CMK (cell line): ENCODE measurements at places on chromosomes 7 and 10.

GRCh38 chr10:60299961-60300883, 89.5 kb downstream of the ANK3 start:
- DNase-seq = no peak

DNA sequence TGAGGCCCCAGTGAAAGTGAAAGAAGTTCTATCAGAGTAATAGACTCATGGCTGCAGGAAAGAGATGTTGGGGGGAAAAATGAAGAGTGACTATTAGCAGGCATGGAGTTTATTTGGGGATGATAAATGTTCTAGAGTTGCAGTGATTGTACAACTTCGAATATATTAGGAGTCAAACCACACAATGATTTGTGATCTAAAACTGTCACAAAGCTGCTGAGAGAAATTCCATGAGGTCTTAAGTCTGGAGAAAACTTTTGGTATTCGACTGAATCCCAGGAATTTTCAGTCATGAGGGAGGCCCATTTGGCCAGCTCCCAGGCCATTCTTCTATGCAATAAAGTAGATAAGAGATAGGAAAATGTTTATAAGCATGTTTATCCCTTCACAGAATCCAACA, 55.9 kb upstream of the UNC5B start:
- DNase-seq = no peak

GRCh38 chr7:18541181-18541870, 45.8 kb downstream of the HDAC9 start:
- no peak for DNase-seq

GRCh38 chr7:50792342-50793119, 9.8 kb upstream of the GRB10 start:
- no peak for DNase-seq

DNA sequence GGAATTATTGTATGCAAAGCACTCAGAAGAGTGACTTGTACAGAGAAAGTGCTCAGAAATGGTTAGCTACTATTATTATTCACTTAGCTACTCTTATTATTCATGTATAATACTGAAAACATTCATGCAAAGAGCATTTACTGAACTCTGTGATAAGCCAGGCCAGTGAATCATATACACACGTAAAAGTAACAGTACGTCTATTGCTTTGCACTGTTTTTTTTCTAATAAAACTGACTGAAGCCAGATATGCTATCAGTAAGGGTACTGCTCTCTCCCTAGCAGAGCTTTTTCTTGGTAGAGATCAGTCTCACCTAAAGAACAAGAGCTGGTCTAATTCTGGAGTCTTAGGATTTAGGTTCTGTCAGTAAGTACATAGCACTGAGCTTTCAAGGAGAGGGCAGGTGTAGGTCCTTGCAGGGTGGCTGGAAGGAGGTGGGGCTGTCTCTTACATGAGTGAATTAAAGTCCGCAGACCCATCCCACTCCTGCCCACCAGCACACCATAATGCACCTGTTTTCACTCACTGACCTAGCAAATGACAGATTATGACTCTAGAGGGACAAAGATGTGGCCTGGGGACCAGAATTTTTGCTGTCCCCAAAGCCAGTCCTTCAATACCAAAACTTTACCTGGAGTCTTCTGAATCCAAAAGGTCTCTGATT, 145.9 kb downstream of the ARID5B start:
- DNase-seq = no peak

DNA sequence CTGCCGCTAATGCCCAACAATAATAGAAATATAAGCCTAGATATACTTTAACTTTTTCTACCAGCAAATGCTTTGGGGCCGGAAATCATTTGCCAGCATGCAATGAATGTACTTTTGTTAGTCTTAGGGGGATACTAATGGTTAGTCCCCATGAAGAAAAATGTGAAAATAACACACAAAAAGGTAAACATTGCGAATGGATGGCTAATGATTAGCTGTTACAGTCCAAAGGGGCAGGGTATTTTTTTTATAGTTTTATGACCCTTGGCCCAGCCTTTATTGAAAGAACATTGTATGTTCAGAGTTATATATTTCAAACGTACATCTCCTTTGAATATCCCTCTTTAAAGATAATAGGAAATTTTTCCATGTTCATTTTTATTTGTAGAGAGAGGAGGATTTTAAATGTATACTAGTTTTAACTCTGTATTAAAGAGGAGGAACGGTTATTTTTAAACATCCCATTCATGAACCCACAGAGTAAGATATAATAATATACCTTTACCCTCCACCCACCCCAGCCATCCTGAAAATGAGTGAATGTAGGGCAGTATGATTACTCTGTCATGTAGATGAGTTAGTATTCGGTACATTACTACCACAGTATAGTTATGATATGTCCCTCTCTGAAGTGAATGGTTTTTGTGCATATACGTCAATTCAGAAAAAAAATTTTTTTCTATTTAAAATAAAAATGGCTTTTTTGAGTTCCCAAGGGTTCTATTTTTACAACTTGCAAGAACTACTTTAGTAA, 63.6 kb downstream of the ARID5B start:
- DNase-seq = no peak
